ENCODE measurements at places on chromosomes 2 and 18. TPM values are rescaled to one million over a fixed set of nuclear protein-coding genes. Genes with fewer than 3 reads are reported as not detected.

- no peaks in the 10 kb centered on the region for H3K36me3 ChIP-seq
- H3K27ac ChIP-seq, result no peak overlapping the region
- no peaks in the 10 kb centered on the region for H3K27me3 ChIP-seq
- no peak for DNase-seq
Observed at GRCh38 chr2:33034784-33035183, 88.0 kb downstream of the LTBP1 start.

GRCh38 chr18:79733986-79734770 is 54.6 kb downstream of the CTDP1 start:
- H3K27ac ChIP-seq, result no peak overlapping the region
- DNase-seq, result no peak
- no peak overlapping the region for H3K4me3 ChIP-seq
- no peaks in the 10 kb centered on the region for H3K27me3 ChIP-seq
- peaks cover 62% of the 10 kb centered on the region for H3K36me3 ChIP-seq

DNA sequence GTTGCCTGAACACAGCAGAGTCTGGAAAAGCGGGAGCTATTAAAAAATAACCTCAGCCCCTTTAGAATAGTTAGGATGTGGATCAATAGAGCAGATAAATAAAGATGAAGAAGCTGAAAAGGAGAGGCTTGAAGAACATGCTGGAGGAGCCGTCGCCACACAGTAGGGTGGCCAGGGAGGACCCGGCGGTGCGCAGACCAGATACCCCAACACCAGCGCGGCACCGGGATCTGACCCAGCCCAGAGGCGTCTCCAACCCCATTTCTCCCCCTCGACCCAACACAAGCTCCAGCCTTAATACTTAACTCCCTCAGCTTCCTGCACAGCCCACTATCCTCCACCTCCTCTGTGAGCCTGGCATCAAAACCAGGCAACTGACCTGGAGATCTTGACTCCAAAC is 16.0 kb downstream of the CYB5A start:
- no peaks in the 10 kb centered on the region for H3K27me3 ChIP-seq
- peaks cover 85% of the 10 kb centered on the region for H3K4me1 ChIP-seq
- peaks cover 10% of the 10 kb centered on the region for H3K36me3 ChIP-seq

- no peaks in the 10 kb centered on the region for H3K4me1 ChIP-seq
- DNase-seq, result peak; percentile 72
- H3K27ac ChIP-seq, result no peak overlapping the region
- no peaks in the 10 kb centered on the region for H3K36me3 ChIP-seq
Observed at GRCh38 chr2:11582862-11583752, 49.3 kb downstream of the GREB1 start.

GRCh38 chr2:157559061-157559460 is 69.6 kb downstream of the ACVR1C start:
- H3K36me3 ChIP-seq, result no peaks in the 10 kb centered on the region
- no peaks in the 10 kb centered on the region for H3K4me1 ChIP-seq
- H3K27me3 ChIP-seq, result no peaks in the 10 kb centered on the region
- no peak overlapping the region for H3K27ac ChIP-seq

DNA sequence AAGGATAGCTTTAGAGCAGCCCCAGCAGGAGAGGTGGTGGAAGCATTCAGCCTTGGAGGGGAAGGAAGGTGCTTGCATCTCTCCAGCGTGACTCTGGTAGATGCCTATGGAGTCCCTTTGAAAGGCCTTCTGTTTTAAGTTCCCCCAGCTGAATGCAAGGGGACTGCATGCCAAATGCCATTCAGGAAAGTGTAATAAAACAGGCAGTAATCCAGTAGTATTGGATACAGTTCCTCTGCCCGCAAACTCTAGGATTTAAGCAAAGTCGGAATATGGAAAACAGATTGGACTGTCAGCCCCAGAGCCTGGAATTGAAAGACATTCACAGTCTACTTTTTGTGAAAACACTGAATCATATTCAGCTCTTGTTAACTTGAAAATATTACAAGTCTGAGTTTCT is 125.2 kb upstream of the GAREM1 start:
- DNase-seq, result no peak
- no peaks in the 10 kb centered on the region for H3K4me1 ChIP-seq
- H3K27ac ChIP-seq, result no peak overlapping the region

Gene VIT
- 0.09 TPM for total RNA-seq

Gene OTX1
- 0.59 TPM for total RNA-seq

Gene MBD5
- 13.3 TPM for total RNA-seq

Measured in liver (tissue), 10 donors.